ENCODE measurements at places on chromosomes 3 and 15.

DNA sequence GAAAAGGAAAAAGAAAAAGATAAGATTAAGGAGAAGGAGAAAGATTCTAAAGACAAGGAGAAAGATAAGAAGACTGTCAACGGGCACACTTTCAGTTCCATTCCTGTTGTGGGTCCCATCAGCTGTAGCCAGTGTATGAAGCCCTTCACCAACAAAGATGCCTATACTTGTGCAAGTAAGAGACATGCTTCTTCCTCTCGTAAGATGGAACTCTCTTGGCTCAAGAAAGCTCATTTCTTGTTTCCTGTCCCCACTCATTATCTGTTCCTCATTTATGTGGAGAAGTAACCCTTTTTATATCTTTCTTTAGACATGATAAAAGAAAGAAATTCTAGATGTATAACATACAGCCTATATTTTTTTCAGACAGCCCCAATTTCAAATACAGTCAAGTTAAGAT is 101.4 kb downstream of the KLHL25 start:
- DNase-seq, result no peak

DNA sequence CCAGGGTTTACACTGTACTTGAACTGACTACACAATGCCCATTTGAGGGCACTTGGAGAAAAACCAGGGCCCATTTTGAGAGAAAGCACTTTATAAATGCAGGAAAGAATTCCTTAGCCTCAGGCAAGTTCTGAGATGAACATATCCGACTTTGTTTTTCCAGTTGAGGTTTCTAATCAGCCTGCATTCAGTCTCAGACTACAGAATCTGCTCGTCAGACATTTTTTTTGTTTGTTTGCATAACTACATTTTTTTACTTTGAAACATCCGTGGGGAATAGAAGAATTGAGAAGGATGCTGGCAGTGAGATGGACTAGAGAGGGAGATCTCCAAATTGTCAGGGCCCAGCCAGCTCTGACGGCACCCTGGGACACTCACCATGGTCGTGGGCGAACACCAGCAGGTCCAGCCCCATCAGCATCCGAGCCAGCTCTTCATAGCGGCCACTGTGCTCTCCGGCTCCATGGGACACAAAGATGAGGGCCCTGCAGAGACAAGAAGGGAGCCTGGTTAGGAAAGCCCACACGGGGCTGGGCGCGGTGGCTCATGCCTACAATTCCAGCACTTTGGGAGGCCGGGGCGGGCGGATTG is 40.8 kb downstream of the MGLL start:
- DNase-seq, result no peak

DNA sequence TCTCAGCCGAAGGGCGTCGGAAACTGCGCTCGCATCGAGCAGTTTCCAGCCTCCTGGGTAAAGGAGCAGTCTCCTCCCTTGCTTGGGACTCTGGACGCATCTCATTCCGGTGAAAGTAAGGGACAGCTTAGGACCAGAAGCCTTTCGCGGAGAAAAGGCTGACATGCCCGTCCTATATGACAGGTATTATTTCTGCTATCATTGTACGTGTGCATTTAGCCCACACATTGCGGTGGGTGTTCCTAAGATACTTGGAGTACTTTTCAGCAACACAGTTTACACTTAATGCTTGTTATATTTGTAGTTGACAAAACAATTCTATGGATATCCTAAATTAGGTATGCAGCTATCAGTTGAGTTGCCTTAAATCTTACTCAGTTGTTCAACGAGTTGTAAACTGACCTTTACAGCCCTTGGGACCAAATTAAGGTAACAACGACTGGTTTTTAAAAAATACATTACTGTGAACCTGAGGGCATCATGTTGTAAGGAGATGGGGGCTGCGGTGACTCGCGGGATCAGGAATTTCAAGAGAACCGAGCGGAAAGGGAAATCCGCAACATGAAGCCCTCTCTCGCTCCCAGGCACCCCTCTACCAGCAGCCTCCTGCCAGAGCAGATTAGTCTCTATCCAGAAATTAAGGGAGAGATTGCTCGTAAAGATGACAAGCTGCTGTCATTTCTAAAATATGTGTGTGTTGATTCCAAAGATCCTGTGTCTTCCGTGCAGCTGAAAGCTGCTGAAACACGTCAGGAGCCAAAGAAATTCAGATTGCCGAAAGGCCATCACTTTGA is 632 bp upstream of the COPS2 start:
- DNase-seq, result no peak

GRCh38 chr3:61947456-61947855 is 386.1 kb downstream of the PTPRG start:
- DNase-seq, result no peak

DNA sequence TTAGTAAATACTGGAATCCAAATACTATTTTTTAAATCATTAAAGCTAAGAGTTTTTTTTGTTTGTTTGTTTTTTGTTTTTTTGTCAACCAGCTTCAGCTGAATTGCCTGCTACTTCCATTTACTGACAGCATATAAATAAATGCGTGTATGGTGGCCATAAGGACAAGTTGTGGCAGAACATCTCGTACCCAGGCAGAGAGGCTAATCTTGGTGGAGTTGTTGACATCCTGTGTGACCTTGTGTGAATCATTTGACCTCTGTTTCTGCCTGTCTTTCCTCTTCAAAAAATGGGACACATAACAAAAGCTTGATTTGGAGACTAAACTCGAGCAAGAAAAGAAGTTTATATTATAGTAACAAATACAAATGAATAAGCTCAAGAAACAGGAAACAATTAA is 734.2 kb downstream of the MCTP2 start:
- DNase-seq, result no peak

DNA sequence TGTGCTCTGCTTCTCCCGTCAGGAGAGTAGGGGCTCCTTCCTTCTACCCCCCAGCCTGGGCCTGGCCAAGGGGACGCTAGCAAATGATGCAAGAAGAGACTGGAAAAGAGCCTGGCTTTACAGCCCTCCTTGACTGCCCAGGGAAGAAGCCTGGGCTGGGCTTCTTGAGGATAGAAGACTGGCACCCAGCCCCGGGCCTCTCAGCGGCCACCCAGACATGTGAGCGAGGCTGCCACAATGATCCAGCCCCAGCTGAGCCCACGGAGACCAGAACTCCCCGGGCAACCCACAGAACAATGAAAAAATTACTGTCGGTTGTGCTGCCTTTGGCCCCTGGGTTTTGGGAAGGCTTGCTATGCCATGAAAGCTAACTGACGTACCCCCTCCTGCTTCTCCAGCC is 100.6 kb upstream of the PRR20G start:
- no peak for DNase-seq

- DNase-seq, result peak; percentile 60
Measured at GRCh38 chr3:178439504-178439903, 96.7 kb upstream of the KCNMB2 start.

- DNase-seq, result peak; percentile 63
Measured at GRCh38 chr3:185586686-185587039, 568 bp downstream of the SENP2 start.

DNA sequence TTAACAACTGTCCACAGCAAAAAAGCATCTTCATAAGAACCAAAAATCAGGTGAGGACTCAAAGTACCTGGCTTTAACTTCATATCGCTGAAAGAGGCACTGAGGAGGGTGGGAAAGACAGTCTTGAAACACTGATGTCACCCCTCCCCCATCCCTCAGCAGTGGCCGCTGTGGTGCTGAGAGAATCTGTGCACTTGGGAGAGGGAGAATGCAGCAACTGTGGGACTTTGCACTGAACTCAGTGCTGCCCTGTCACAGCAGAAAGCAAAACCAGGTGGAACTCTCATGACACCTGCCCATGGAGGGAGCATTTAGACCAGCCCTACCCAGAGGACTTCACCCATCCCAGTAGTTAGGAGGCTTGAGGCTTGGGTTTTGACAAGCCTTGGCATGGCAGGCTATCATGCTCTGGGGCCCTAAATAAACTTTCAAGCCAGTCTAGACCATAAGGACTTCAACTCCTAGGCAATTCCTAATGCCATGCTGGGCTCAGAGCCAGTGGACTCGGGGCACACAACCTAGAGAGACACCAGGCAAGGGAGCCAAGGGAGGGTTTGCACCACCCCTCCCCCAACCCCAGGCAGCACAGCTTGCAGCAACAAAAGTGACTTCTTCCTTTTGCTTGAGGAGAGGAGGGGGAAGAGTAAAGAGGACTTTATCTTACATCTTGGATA is 6.1 kb upstream of the ZSCAN2 start:
- no peak for DNase-seq

- DNase-seq, result peak; percentile 14
Measured at GRCh38 chr3:168820810-168821415, 725.2 kb upstream of the GOLIM4 start.

Measured in NCI-H774 (cell line).